Articular chondrocyte of knee joint (primary cell): ENCODE measurements at places on chromosomes 4 and X. TPM values are rescaled to one million over a fixed set of nuclear protein-coding genes. Genes with fewer than 3 reads are reported as not detected.

SAGE1 gene
- total RNA-seq = not detected in 2 replicates

SYTL5 gene
- total RNA-seq = under 0.01 TPM in 1 of 2 replicates, not detected in the other

CPEB2 gene
- total RNA-seq = 15.9 and 28.6 TPM in 2 replicates

ARMCX2 gene
- 67.9 and 78.6 TPM in 2 replicates for total RNA-seq

INTS6L gene
- 4.0 and 4.6 TPM in 2 replicates for total RNA-seq

PNMA3 gene
- total RNA-seq = 0.11 TPM in 1 of 2 replicates, not detected in the other

CNOT6L gene
- 18.2 and 20.6 TPM in 2 replicates for total RNA-seq

YTHDC1 gene
- total RNA-seq = 41.8 and 43.0 TPM in 2 replicates

IDUA gene
- 15.0 and 21.1 TPM in 2 replicates for total RNA-seq

ARSJ gene
- 29.0 and 40.2 TPM in 2 replicates for total RNA-seq

PLP1 gene
- total RNA-seq = 0.86 TPM in 1 of 2 replicates, not detected in the other

MAGEA12 gene
- not detected in 2 replicates for total RNA-seq

MRFAP1 gene
- 165 and 185 TPM in 2 replicates for total RNA-seq

SMIM10 gene
- total RNA-seq = 4.2 and 5.5 TPM in 2 replicates

PRKX gene
- total RNA-seq = 5.5 and 7.4 TPM in 2 replicates

KLKB1 gene
- total RNA-seq = 0.26 and 0.54 TPM in 2 replicates

S100P gene
- total RNA-seq = 0.13 TPM in 1 of 2 replicates, not detected in the other

INTU gene
- 6.9 and 10.2 TPM in 2 replicates for total RNA-seq

SPACA5 gene
- not detected in 2 replicates for total RNA-seq

PNMA5 gene
- total RNA-seq = not detected in 2 replicates

SASH3 gene
- total RNA-seq = not detected in 2 replicates

TMEM271 gene
- not detected in 2 replicates for total RNA-seq

MSN gene
- 301 and 303 TPM in 2 replicates for total RNA-seq

CXorf49 gene
- total RNA-seq = not detected in 2 replicates

RRH gene
- total RNA-seq = 0.11 and 0.13 TPM in 2 replicates

SHROOM2 gene
- total RNA-seq = 2.0 and 2.7 TPM in 2 replicates

PRICKLE3 gene
- total RNA-seq = 6.1 and 7.6 TPM in 2 replicates

ADGRG2 gene
- 0.86 and 1.6 TPM in 2 replicates for total RNA-seq

RAI2 gene
- 3.1 and 4.2 TPM in 2 replicates for total RNA-seq

LIMCH1 gene
- 28.2 and 39.2 TPM in 2 replicates for total RNA-seq

NXF2 gene
- total RNA-seq = not detected in 2 replicates

PNMA6A gene
- 0.54 and 0.65 TPM in 2 replicates for total RNA-seq

FAM9C gene
- total RNA-seq = under 0.01 TPM in 1 of 2 replicates, not detected in the other

CMC4 gene
- total RNA-seq = 12.9 and 16.4 TPM in 2 replicates

TRIM2 gene
- total RNA-seq = 32.7 and 40.6 TPM in 2 replicates

PPP1R2C gene
- not detected in 2 replicates for total RNA-seq

GPR50 gene
- total RNA-seq = not detected in 2 replicates

ETDA gene
- not detected in 2 replicates for total RNA-seq

PRKG2 gene
- 0.26 and 0.65 TPM in 2 replicates for total RNA-seq
